G401 (cell line): ENCODE measurements at places on chromosomes 11 and 22. TPM values are rescaled to one million over a fixed set of nuclear protein-coding genes. Genes with fewer than 3 reads are reported as not detected.

- DNase-seq, result no peak
Observed at GRCh38 chr11:20014067-20014402, 146.2 kb downstream of the DBX1 start.

Gene BDNF
- 20.2 and 29.8 TPM in 2 replicates for total RNA-seq

DNA sequence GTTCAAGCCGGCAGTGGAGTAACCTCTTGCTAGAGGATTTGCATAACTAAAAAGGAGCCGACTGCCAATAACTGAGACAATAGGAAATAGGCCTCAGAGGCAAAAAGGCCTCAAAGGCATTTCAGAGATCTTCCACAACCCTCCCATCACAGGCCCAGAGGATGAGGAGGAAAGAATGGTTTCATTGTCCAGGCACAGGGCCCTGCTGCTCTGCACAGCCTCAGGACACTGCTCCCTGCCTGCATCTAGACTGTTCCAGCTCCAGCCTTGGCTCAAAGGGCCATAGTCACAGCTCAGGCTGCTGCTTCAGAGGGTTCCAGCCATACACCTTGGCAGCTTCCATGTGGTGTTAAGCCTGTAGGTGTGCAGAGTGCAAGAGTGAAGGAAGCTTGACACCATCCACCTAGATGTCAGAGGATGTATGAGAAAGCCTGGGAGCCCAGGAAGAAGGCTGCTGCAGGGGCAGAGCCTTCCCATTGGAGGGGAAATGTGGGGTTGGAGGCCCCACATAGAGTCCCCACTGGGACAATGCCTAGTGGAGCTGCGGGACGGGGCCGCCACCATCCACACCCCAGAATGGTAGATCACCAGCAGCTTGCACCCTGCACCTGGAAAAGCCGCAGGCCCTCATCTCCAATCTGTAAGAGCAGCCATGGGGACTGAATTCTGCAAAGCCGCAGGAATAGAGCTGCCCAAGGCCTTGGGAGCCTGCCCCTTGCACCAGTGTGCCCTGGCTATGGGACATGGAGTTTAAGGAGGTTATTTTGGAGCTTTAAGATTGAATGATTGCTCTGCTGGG lies 8.2 kb upstream of the LRP5 start:
- no peak for DNase-seq

Gene OR9Q1
- total RNA-seq, result not detected in 2 replicates

Gene UBQLNL
- not detected in 2 replicates for total RNA-seq

- peak; percentile 32 for DNase-seq
Observed at GRCh38 chr22:17562906-17563870, at the start of gene SLC25A18. TSS of gene SLC25A18 (plus strand) at chr22:17563498. CDS start at chr22:17579945, 16,447 bp downstream.

Gene GPHA2
- 0.54 and 0.80 TPM in 2 replicates for total RNA-seq

DNA sequence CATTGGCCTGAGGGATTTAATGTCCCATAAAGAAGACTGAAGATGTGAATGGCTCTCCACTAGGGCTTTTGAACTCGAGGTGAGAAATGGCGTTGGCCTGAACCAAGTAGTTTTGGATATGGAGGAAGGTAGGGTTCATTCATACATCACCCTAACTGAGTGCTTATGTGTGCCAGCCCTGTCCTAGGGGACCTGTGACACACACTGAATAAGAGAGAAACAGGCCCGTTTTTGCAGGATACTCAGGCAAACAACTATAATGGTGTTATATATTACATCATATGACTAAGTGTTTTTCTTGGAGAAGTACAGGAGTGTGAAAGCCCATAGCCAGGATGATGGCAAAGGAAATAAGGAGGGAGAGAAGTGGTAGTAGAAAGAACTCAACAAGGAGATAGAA lies 368.1 kb downstream of the TMEM135 start:
- no peak for DNase-seq

GRCh38 chr22:49183826-49184216 lies 643.9 kb downstream of the BRD1 start:
- no peak for DNase-seq

DNA sequence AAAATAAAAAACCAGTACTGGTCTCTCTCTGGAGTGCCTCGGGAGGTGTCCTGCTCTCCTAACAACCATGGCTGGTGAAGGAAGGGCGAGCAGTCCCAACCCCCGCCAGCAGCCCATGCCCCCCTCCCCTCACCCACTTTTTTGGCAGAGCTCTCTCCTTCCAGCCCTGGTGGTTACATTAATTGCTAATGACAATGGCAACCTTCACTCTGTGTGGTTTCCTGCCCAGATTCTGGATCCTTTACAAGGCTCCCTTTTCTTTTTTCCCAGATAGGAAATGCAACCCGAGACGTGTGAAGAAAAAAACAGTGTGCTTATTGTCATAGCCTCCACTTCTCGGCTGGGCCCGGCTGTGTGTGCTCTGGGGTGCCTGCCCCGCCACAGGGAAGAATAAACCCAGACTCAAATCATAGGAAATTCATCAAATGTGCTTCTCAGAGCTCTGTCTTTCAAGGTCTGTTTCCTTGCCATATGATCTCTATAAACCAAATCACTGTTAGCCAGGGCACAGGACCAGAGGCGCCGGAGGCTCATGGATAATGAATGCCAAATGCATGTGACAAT lies 513.0 kb downstream of the SOX6 start:
- DNase-seq, result peak; percentile 20

Gene MS4A6A
- total RNA-seq, result not detected in 2 replicates

GRCh38 chr11:61581931-61582330 lies 1.1 kb upstream of the SYT7 start:
- no peak for DNase-seq

DNA sequence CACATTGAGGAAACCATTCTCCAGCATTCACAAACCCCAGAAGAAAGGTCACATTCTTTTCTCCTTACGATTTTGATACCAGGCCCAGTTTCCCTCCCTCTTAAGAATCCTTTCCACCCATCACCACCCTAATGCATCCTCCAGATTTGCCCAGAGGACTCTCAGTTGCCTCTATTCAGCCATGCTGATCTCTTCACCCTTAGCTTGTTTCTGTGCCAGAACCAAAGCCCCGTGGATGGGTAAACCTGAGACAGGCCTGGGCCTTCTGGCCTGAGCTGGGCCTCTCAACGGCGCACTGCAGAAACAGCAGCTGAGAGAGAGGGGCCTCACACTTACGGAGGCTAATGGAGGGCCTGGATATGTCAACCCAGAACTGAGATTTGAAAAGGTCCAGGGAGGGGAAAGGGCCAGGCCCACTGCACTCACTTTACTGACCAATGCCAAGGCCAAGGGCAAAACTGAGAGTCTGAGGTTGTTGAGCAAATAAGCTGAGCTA lies 32.2 kb upstream of the OAF start:
- no peak for DNase-seq
